Cardiac atrium fibroblast (primary cell): ENCODE measurements at places on chromosomes 4 and X. TPM values are rescaled to one million over a fixed set of nuclear protein-coding genes. Genes with fewer than 3 reads are reported as not detected.

The ARX gene
- not detected in 2 replicates for total RNA-seq

The GC gene
- total RNA-seq: not detected in 2 replicates

The SPANXN4 gene
- total RNA-seq: not detected in 2 replicates

The INPP4B gene
- total RNA-seq: 1.6 and 3.9 TPM in 2 replicates

The BMP3 gene
- total RNA-seq: not detected in 2 replicates

The HAUS3 gene
- 8.6 and 32.3 TPM in 2 replicates for total RNA-seq

The RXFP1 gene
- 0.32 and 0.36 TPM in 2 replicates for total RNA-seq

The CLGN gene
- not detected in 2 replicates for total RNA-seq
